ENCODE measurements at places on chromosomes 5 and 9.

- DNase-seq: no peak
Measured at GRCh38 chr5:139946006-139946405, 97.1 kb downstream of the NRG2 start.

DNA sequence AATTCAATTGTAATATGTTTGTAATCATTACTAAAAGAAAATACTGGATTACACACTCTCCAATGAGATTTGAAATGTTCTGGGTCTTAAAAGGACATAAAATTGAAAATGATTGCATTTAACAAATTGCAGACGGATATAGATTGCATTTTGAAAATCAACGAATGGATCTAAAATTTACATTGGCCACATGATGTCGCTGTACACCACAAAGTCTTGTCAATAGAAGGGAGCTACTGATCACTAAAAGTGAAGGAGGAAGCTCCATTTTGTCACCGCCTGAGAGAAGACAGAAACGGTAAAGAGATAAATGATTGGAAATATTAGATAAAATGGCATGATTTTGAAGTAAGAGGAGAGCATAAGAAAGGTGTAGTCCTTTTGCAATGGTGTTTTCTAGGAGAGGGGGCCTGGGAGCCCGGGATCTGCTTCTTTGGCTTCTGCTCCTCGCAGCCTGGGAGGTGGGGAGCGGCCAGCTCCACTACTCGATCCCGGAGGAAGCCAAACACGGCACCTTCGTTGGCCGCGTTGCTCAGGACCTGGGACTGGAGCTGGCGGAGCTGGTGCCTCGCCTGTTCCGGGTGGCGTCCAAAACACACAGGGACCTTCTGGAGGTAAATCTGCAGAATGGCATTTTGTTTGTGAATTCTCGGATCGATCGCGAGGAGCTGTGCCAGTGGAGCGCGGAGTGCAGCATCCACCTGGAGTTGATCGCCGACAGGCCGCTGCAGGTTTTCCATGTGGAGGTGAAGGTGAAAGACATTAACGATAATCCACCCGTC, at the start of gene PCDHA1:
PCDHA1 (plus strand) TSS at position 236 of the 782 bp plus-strand sequence.
- no peak for DNase-seq

GRCh38 chr5:139761501-139761900, 34.1 kb upstream of the PSD2 start:
- DNase-seq: no peak

GRCh38 chr5:102583276-102584124, 84.7 kb upstream of the SLCO6A1 start:
- peak; percentile 20 for DNase-seq

GRCh38 chr5:115435778-115436712, 108.5 kb downstream of the FEM1C start:
- no peak for DNase-seq

- no peak for DNase-seq
Measured at GRCh38 chr5:82274343-82275211, 3.6 kb downstream of the RPS23 start.

DNA sequence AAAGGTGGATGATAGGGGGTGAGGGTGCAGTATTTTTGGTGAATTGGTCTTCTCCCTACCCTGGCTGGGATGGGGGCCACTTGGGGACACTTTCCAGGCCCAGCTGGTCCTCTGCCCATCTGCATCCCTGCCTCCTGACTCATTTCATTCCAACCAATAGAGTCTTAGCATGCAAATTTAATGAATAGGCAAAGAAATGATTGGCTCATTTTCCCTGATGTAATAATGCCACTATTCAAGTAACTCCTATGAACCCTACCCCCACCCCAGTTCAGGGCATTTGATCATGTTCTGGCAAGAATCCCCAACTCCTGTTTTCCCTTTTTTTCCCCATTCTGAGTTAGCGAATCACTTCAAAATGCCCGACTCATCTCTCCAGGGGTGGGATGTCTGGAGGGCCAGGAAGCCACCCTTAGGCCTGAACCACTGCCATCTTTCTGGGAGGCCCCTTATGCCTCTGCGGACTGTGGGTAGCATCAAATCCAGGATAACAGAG, 56.7 kb downstream of the PCDH1 start:
- DNase-seq: peak; percentile 96

GRCh38 chr9:116943970-116944369, 256.9 kb downstream of the TRIM32 start:
- DNase-seq: no peak

GRCh38 chr5:80963521-80963895, 3.3 kb downstream of the RASGRF2 start:
- DNase-seq: no peak

- no peak for DNase-seq
Measured at GRCh38 chr5:154712518-154713437, 42.4 kb upstream of the LARP1 start.

DNA sequence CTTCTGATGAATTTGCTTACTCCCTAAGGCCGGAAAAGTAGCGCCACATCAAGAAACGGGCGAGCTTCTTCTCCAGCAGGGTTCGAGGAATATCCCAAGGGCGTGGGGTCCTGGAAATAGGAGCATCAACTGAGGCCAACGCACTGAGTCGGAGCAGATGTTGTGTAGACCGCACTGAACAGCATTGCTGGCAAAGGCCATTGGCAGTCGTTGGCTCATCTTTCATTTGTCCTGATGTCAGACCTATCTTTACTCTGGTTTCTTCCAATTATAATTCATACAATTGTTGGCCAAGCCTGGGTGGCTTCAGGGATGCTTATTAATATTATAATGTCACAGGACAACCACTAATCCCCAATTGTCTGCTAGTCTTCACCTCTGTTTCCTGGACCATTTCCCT, 26.5 kb downstream of the ZBTB34 start:
- DNase-seq: no peak

DNA sequence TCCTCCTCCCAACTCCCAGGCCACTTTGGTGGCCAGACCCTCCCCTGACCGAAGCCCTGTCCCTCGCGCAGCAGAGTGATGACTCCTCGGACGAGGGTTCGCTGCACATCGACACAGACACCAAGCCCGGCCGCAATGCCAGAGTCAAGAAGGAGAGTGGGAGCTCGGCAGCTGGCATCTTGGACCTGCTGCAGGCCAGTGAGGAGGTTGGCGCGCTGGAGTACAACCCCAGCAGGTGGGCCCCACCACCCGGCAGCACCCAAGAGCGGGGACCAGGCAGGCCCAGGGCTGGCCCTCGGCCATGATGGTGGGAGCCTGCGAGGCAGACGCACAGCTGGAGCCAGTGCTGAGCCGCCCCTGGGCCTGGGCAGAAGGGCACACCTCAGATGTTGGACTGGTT, 90.6 kb downstream of the PHF2 start:
- no peak for DNase-seq

GRCh38 chr9:134460896-134461295, 134.6 kb downstream of the RXRA start:
- no peak for DNase-seq

DNA sequence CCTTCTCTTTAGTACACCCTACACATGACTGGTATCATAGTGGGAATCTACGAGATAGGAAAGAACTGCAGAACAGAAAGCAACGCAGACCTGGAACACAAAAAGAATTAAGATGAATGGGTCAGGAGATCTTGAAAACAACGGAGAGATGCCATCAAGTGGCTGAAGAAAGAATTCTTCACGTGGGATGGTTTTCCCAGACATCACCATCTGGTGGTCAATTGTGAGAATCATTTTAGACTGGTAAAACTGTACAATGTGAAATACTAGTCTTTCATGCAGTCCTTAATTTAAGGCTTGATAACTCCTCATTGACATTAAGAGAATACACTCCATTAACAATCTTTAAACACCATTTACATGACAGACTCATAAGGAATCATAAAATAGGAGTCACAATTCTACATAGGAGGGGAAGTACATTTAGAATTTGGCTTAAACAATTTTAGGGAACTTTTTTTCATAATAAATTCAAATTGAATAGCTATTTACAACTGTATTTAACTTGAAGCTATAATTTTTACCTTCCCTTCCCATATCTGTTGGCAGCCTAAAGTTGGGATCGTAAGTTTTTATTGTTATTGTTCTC, 128.4 kb upstream of the TRPM3 start:
- DNase-seq: peak; percentile 69

DNA sequence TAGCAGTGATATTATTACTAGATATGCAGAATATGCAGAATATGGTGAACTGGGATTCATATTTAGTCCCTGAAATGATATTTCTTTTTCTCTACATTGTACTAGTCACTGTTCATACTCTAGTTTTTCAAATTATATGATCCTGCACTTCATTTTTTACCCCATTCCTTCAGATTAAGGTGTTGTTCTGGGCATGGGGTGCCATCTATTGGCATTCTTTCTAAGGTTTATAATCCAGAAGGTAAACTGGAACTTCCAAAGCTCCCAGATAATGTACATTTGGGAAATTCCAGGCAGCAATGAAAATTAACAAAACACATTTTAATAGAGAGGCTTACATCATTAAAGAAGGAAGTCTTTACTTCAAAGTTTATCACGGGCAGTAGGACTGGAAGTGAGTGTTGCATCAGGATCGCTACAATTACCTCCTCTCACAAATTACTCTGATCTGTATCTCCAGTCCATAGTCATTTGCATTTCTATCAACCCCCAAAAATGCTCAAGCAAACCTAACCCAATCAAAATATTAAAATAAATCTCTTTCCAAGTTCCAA, 12.5 kb downstream of the RFX3 start:
- DNase-seq: no peak
